T-helper 1 cell (primary cell): ENCODE measurements at places on chromosomes 5 and 9.

GRCh38 chr9:124290053-124290591 lies 32.4 kb downstream of the NEK6 start:
- no peak for DNase-seq

- DNase-seq = no peak
Measured at GRCh38 chr5:154356020-154356655, 89.7 kb upstream of the SAP30L start.

- DNase-seq = no peak
Measured at GRCh38 chr9:122192914-122193525, 33.3 kb downstream of the MORN5 start.

- no peak for DNase-seq
Measured at GRCh38 chr9:91004992-91005391, 203.4 kb downstream of the SYK start.

DNA sequence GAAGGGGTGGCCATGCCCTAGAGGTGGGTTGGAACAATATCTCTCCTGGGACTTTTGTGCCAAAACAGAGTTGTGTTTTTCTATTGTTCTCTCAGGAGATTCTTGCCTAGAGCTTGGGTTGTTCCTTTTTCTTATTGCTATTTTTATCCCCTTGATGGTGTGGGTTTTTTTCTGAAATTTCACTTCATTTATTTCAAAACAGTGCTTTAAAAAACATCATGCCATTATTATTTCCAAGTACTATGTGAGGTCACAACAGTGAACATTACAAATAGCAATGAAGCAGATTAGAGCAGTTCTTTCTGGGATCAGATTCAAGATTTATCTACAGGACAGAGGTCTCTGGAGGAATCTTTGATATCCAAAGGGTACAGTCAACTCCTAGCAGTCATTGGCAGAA lies 76.6 kb downstream of the ACTBL2 start:
- no peak for DNase-seq

GRCh38 chr5:79235261-79235633 lies 684 bp upstream of the JMY start:
- DNase-seq = no peak

- no peak for DNase-seq
Measured at GRCh38 chr9:128178806-128179431, 12.5 kb downstream of the CIZ1 start.

DNA sequence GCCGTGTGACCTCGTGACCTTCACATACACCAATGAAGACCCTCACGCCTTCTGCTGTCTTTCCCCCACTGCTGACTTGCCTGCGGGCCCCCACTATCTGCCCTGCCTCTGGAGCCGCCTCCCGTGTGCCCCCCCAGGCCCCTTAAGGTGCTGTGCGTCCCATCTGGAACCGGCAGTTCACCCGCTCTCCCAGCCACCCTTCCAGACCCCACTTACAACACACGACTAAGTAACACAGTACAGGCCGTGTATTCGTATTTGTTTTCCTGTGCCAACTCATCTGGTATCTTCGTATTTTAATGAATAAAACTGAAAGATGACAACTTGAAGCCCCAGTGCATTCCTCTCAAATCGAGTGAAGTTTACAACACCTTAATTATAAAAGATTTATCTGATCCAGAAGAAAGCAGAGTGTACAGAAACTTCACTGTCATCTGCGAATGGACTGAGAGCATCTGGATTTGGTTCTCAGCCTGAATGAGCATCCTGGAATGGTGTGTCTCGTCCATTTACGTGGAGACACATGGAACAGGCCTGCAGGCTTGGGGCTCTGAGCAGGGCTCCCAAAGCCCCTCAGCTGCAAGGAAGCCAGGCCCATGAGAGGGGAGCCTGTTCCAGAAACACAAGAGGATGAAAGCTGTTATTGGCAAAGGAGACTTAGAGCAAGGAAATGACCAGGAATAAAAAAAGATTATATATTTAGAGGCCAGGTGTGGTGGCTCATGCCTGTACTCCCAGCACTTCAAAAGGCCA lies 21.9 kb upstream of the TERT start:
- no peak for DNase-seq

GRCh38 chr9:122376796-122377195 lies 6.0 kb downstream of the PTGS1 start:
- no peak for DNase-seq

DNA sequence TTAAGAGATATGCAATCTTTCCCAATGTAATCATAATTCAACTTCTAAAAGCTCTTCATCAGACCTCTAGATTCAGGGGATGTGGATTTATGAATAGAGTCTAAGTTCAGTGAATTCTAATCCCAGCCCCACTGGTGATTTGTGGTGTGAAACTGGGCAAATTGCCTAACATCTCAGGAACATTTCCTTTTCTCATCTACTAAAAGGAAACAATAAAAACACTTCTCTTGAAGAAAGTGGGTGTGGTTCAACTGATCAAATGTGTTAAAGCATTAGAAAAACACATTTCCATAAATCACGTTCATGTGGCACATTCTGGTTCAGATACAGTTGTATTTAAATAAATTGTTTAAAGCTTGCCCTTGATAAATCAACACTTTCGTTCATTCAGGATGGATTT lies 631.7 kb upstream of the CDH6 start:
- DNase-seq = no peak

DNA sequence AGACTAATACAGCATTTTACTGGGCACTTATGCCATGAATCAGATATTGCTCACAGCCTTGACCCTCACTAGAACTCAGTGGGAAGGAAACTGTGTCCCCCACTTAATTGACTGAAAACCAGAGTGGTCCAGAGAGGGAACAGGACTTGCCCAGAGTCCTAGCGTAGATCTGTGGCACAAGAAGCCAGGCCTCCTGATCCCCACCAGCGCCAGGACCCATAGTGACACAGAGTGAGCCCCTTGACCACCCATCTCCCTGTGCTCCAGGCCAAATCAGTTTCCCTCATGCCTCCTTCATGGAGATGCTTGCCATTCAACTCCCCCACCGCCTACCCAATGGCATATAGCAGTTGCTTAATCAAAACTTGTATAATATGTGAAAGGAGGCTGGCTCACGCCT lies 8.3 kb downstream of the KIF12 start:
- DNase-seq = no peak

- no peak for DNase-seq
Measured at GRCh38 chr5:169591636-169592035, 8.1 kb downstream of the SPDL1 start.

- peak; percentile 28 for DNase-seq
Measured at GRCh38 chr5:60597572-60598320, 102.2 kb downstream of the DEPDC1B start.

- DNase-seq = no peak
Measured at GRCh38 chr5:153276151-153276550, 214.3 kb upstream of the GRIA1 start.

GRCh38 chr9:6641961-6642360 lies 3.6 kb downstream of the GLDC start:
- no peak for DNase-seq

- DNase-seq = no peak
Measured at GRCh38 chr5:56987171-56987570, 35.2 kb upstream of the MIER3 start.

- no peak for DNase-seq
Measured at GRCh38 chr5:72937517-72938061, 18.3 kb upstream of the FCHO2 start.

GRCh38 chr9:133546287-133546680 lies 11.8 kb downstream of the ADAMTSL2 start:
- no peak for DNase-seq

DNA sequence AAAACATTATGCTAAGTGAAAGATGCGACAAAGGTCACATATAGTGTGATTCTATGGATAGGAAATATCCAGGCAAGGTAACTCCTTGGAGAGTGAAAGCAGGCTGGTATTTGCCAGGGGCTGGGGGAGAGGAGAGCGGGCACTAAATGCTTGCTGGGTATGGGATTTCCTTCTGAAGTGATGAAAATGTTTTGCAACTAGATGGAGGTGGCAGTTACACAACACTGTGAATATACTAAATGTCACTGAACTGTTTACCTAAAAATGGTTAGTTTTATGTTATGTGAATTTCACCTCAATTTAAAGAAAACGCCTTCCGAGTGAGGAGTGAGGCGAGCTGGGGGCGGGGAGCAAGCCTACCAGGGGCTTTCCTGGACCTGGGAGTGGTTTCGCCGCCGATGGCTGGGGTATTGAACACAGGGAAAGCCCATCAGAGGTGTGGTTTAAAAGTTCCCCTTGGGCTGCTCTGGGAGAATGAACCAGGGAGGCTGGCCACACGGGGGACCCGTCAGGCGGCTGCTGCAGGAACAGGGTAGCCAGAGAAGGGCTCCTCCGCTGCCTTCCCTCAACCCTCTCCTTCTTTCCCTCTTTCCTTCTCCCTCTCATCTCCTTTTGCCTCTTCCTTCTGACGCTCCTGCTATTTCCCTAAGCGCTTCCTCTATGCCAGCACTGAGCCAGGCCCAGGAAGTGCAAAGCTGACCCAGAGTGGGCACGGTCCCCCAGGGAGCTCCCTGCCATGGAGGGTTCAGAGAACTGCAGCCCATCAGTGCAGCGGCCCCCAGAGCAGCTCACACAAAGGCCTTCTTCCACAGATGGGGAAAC lies 4.9 kb downstream of the AKNA start:
- DNase-seq = peak; percentile 70

DNA sequence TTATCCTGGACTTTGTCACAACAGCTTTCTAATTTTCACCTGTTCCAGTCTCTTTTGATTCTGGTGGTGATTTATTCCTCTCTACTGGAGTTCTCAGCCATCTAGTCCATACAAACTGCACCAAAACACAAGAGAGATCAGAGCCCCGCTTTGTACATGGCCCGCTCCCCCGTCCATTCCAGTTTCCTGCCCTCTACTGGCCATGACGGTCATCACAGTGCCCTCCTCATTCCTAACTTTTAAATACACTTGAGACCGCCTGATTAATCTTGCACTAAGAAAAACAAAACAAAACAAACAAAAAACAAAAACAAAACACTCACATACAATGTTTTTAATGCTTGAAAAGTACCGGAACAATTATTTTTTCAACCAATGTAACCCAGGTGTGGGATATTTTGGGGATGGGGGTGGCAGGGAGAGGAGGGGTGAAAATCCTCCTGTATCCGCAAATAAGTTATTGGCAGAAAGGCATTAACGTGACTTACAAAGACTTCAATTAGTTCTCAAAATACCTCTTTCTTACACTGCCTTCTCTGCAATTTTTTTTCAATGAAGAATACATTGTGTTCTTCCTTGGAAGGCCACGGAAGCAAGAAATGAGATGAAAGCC lies 84.8 kb upstream of the PAM start:
- DNase-seq = no peak

DNA sequence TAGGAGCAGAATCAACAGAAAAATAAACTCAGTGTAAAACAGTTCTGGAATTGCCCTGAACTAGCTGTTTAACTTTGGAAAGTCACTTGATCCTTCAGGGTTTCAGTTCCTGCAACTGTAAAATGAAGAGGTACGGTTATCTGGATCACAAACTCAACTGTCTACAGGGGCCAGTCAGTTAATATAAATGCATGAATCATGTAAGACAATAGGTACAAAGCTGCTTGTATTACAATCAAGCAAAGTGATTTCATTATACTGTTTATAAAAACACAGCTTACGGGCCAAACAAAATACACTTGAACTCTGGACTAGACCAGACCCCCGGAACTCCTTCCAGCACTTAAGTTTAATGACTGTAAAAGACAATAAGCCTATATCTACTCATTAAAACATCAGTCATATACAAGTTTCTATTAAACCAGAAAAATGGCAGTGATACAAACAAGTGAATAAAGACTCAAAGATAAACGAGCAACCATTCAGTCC lies 73.0 kb downstream of the MRPS27 start:
- no peak for DNase-seq

GRCh38 chr5:165616490-165617405 lies 2111.3 kb downstream of the MAT2B start:
- no peak for DNase-seq

- DNase-seq = peak; percentile 71
Measured at GRCh38 chr9:93028448-93029006, 30.0 kb upstream of the SUSD3 start.

DNA sequence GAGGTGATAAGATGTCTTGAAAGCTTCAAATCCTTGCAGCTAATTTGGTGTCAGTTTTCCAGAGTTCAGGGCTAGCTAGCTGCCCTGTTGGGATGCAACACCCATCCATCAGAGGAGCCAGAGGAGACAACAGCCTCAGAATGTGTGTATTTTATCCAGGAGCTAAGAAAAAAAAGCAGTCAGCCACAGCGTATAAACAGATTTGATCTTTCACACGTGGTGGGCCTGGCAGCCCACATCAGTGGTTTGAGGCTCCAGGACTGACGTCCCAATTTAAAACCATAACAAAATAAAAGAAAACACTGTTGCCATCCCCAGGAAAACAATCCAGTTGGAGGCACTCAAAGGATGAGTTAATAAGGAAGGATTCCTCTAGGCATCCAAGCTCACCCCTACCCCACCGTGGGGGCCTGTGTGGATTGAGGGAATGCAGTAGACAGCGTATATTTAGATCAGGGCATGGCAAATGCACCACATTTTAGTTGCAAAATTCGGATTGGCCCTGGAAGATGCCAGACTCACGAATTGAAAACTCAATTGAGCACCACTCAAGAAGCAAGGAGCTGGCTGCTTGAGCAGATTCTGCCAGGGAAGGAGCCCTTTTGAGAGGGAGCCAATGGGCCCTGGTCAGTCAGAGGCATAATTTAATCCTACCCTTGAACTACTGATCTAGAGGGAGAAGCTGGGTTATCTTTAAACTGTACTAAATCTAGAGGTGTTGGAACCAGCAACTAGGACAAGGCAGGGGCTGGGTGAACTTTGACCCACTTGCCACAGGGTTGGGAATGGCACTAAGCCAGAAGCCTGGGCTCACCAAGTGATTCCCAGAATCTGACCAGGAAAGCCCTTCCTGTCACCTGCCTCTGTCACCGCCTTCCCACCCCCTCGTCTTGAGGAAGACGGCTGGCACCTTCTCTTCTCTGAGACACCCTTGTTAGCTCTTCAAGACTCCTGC lies 17.5 kb downstream of the ADRA1B start:
- DNase-seq = no peak

- DNase-seq = no peak
Measured at GRCh38 chr5:167664222-167664804, 627.1 kb upstream of the WWC1 start.
